MG63 (cell line): ENCODE measurements at places on chromosomes 12 and 14. TPM values are rescaled to one million over a fixed set of nuclear protein-coding genes. Genes with fewer than 3 reads are reported as not detected.

ATF7IP gene
- 15.3 and 19.9 TPM in 2 replicates for total RNA-seq

DNA sequence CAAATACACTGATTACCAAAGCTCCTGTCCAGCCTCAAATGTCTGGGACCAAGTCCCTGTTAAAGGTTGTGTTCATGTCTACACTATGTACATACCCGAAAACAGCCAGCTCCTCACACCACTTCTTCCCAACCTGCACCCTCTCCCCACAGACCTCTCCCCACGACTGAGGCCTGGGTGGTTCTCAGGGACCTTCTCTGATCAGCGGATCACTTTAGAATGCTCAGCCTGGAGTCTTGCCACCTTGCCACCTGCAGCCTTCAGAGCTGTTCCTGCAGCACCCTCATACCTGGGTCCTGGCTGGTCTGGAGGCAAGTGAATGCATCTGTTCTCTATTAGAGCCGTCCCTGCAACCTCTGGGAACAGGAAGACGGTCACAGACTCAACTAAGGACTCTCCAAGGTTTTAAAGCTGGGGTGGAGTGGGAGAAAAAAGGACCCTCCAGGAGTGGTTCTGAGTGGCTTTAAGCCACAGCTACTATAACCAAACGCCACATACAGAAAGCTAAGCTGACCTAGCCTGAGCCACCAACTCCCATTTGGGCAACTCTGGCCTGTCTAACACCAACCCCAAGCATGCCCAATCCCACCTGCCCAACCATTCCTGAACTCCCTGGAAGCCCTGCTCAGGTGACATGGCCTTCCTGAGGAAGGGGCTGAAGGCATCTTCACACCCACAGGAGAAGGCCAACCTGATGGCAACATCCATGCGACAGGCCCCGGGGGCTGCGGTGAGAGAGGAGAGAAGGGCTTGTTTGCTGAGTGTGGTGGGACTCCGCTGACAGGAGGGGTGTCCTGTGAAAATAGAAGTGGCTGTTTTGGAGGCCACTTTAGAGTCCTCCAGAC, 8.6 kb downstream of the KRT2 start:
- DNase-seq, result no peak

GRCh38 chr12:3114671-3115070, 37.5 kb downstream of the TSPAN9 start:
- DNase-seq, result no peak

DNA sequence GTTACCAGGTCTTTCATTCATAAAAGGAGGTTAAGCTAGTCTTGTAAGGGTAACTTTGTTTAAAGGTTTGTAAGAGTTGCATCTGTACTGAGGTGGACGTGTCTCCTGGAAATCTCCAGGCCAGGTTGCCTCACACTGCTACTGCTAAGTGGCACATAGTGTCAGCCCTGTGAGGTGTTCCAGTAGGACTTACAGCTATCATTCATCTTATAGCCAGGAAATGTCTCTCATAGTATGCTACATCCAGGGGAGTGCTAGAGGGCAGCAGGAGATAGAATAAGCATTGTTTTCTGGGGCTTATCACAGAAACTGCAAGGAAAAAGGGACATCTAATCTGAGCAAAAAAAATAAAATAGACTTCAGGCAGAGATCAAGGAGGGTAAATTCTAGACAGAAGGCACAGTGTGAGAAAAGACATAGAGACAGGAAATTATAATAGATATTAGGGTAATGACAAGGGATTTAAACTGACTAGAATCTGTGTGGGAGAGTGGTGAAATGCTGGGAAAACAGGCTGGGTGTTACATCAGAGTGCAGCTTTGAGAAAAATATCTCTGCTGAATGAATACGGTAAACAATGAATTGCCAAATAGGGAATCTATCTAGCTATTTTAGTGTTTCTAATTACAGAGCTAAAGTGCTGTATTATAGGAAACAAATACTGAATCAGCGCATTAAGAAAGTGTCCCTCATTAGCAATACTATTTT, 205.1 kb upstream of the ABCD2 start:
- no peak for DNase-seq

CDKL1 gene
- 4.7 and 15.2 TPM in 2 replicates for total RNA-seq

- peak; percentile 97 for DNase-seq
These were observed 27.9 kb downstream of the ACTN1 start for GRCh38 chr14:68951035-68951797.

STAC3 gene
- 0.86 TPM in 1 of 2 replicates, not detected in the other for total RNA-seq

DNA sequence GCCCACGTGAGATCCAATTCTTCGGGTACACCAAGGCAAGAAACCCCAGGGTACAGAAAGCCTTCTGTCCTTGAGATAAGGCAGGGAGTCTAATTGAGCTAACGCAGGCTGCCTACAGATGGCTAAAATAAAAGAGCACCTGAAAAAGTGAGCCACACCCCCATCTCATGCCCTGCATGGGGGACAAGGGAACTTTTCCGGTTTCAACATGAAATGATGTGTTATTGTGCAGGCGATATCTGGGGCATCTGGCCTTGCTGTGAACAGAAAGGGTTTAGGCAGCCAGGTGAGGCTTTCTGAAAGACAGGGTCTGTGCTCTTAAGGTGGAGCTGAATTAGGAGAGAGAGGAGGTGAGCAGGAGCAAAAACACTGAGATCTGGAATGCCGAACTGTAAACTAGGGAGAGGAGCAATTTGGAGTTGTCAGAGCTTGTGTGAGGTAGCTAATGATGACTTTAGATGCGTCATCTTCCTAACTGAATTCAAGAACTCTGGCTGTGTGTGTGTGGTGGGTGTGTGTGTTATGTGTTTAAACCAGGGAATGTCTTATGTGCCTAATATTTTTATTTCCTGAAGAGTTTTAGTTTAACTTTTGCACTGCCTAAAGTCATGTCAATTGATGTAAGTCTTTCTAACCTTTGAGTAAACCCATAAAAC, 20.1 kb upstream of the LDHB start:
- no peak for DNase-seq

DNA sequence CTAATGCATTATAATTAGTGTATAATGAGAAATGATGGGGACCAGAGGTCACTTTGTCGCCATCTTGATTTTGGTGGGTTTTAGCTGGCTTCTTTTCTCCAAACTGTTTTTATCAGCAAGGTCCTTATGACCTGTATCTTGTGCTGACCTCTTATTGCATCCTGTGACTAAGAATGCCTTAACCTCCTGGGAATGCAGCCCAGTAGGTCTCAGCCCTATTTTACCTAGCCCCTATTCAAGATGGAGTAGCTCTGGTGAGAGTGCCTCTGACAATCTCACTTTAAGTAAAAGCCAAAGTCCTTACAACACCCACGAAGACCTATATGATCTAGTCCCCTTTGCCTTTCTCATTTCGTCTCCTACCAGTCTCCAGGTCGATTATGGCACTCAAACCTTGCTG, 28.3 kb upstream of the STRAP start:
- DNase-seq, result no peak

GRCh38 chr12:6039894-6040601, 84.4 kb downstream of the VWF start:
- DNase-seq, result peak; percentile 44

DNA sequence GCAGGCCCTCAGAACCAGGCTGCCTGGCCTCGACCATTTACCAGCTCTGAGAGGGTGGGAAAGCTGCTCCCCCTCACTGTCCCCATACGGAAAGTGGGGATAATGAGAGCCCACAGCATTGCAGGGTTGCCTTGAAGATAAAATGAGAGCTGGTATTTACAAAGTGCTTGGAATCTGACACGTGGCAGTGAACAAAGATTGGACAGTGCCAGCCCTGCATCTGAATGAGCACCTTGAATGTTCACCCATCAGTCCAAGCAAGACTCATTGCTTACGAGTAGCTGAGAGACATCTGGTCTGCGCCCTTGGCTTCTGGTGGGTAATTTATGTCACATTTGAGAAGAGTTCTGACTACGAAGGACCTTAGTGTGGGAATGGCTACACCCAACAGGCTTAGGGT, 67.5 kb downstream of the CLMN start:
- no peak for DNase-seq

GRCh38 chr14:88037325-88037724, 32.4 kb downstream of the GPR65 start:
- no peak for DNase-seq

GRCh38 chr12:95474660-95474958, 657 bp downstream of the METAP2 start:
- DNase-seq, result peak; percentile 9

- DNase-seq, result no peak
These were observed 53.9 kb downstream of the MDM2 start for GRCh38 chr12:68861890-68862289.

- no peak for DNase-seq
These were observed 515.3 kb downstream of the SLC6A15 start for GRCh38 chr12:84397263-84397662.

GRCh38 chr14:87810711-87811110, 182.3 kb downstream of the GALC start:
- no peak for DNase-seq

LIMA1 gene
- total RNA-seq, result 116 and 240 TPM in 2 replicates

DNA sequence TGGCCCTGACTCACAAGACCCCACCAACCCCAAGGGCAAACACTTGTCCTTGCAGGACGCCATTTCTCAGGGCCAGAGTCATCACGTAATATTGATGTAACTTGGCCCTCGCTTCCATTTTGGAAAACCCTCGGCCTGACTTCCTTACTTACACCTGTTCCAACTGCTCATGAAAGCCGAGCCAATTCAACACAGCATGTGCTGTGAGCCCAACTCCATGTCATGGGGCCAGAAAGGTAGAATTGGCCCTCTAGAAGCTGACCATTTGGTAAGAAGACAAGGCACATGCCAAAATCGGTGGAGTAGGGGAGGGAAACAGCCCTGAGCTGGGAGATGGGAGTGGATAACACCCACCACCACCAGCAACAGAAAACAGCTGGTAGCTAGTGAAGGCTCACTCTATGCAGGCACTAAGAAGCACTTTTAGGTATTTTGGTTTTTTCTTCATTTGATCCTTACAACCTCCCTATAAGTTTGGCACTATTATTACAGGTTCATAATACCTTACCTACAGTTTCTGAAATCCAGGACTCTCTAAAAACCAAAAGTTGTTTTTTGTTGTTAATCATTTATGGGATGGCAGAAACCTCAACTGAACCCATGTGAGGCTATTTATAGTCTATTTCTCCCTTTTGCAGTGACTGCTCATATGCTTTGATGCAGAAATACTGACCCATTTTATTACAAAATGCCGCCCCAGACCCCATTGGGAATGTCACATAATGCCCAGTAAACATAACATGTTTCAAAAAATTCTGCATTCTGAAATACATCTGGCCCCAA, 6.5 kb downstream of the TTC7B start:
- DNase-seq, result no peak

SLC7A8 gene
- 0.13 and 8.4 TPM in 2 replicates for total RNA-seq

GRCh38 chr12:56079723-56080555, at the start of gene ERBB3:
TSS of gene ERBB3 (plus strand) at chr12:56080165. CDS start at chr12:56080301, 136 bp downstream.
- DNase-seq, result peak; percentile 91

DNA sequence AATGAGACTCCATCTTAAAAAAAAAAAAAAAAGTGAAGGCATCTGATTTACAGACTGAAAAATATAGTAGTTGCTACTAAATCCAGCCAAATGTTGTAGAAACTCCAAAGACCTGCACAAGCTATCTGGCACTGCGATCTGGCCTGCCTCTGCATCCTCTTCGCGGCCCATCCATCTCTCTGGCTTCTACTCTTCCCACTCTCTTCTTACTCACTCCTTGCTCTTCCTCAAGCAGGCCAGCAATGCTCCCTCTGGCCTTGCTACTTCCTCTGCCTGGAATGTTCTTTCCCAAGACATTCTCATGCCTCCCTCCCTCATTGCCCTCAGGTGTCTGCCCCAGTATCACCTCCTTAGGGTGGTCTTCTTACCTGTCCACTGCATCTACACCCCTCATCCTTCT, 9.7 kb upstream of the CRY1 start:
- DNase-seq, result no peak

DNA sequence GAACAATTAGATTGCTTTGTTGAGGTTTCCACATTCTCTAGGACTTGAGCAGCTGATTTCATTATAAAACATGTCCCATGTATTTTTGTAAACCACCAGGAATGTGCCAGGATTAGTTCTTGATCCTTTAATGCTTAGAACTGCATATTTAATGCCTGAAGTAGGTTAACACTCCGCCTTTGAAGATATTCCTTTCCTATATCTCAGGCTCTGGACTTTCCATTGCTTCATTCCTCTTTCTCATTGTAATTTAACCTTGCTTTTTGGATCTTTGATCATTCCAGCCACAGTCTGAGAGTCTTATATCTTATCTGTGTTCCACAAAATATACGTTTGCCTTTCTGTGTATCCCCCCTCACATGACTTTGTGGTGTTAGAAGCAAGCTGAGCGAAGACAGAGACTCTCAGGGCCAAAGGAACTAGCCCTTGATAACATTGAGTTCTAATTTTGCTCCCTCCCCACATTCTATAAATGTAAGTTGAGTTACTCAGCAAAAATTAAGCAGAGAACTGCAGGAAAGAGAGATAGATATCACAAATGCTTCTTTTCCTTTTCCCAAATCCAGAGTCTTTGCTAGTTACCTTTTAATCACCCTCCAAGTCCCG, 2.4 kb upstream of the CLEC1B start:
- no peak for DNase-seq

DNA sequence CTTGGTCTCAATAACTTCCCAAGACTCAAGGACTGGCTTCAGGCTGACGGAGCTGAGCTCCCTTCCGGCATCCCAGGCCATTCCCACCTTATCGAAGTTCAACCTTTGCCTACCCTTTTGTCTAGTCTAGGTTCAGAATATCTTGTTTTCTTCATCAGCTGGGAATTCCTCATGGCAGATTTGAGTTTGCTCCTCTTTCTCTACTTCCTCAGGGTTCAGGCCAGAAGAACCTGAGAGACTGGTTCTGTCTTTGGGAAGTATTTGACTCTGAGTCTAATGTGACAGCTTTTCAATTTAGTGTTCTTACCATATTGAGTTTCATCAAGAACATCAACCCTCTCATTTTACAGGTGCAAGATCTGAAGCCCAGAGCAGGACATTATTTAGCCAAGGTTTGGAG, 2.1 kb downstream of the BIN2 start:
- no peak for DNase-seq

RD3L gene
- total RNA-seq, result not detected in 2 replicates

- DNase-seq, result no peak
These were observed 4.6 kb downstream of the PLEKHH1 start for GRCh38 chr14:67537736-67538135.

TDRD9 gene
- total RNA-seq, result not detected in 2 replicates

DNA sequence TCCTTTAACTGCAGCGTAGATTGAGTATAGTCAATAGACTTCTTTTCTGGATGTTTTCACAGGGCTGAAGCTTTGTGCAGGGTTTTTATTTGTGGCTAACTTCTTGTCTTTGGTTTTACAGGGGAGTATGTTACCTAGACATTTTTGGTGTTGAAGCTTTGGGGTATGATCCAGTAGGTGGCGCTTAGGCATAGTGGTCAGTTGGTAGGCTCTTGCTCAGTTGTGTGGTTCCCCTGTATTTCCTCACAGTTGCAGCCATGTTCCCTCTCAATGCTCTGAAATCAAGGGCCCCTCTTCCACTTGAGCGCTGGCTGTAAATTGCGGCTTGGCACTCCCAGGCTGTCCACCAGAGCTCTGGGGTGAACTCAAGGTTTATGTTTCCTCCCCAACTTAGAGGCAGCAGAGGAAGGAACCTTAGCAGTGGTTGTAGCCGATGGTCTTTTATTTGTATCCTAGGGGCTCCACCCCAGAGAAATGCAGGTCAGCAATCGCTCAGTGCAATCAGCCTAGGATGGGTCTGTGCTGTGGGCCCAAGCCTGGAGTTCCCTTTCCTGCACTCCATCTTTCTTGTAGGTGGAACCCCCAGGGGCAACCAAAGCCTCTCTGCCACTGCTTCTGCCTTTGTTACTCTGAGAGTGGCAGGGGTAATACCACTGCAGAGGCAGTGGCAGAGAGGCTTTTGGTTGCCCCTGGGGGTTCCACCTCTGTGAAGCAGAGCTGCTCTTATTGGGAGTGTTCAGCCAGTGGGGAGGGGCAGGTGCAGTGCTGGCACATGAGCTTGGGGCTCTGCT, 55.1 kb downstream of the CMAS start:
- peak; percentile 31 for DNase-seq

- DNase-seq, result no peak
These were observed 11.4 kb downstream of the RPS6KL1 start for GRCh38 chr14:74911704-74912103.
